ENCODE measurements at places on chromosomes 2 and 18.

DNA sequence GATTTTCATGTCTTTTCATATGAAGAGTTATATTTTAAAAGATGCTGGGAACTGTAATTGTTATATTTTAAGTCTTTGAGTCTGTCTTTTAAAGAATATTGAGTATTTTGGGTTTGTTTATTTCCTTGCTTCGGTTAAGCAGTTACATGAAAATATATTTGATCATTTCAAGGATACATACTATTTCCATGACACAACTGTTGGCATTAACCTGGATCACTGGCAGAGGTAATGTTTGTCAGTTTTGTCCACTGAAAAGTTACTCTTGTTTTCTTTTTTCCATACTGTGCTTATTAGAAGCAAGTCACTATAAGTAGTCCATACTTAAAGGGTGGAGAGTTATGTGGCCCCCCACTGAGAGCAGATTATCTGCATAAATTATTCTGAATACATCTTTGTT, 1142.0 kb upstream of the TMEFF2 start:
- no peak for DNase-seq

DNA sequence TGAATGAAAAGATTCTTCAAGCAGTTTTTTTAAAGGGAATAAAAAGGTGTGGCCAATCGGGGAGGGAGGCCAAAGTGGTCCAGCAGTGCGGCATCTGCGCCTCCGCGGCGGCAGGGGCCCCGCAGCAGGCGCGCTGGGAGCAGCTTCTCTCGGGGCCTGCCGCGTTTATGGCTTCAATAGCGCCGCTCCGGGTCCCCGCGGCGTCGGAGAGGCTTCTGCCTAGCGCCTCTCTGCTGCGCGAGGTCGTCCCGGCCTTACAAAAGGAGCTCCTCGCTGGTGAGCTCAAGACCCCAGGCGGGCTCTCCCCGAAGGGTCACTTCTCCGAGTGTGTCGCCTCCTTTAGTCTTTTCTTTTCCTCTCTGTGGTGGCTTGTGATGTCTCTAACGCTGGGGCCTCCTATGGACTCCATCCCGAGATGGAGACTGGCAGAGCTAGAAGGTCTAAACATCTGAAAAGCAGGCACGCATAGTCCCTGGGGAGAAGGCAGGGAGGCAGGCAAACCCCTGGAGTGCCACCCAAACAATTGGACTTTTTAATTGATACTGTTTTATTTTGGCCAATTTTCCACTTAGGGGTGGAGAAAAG, 67.1 kb downstream of the SUMO1 start:
- peak; percentile 58 for DNase-seq

DNA sequence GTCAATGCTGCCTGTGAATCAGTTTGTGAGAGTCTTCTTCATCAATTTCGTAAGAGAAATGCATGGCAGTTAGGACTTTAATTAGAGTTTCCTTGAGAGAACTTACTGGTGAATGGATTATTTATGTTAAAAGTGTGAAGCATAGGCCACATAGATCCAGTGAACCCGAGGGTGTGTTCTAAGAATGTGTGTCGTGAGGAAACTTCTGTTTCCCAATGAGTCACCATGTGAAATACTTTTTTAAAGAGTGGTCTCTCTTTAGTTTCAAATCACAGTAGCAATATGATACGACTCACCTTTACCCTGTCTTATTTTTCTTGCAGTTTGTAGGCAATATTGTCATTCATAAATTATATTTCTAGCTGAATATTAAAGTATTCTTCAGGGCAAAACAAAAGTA, 18.5 kb downstream of the THSD7B start:
- no peak for DNase-seq

DNA sequence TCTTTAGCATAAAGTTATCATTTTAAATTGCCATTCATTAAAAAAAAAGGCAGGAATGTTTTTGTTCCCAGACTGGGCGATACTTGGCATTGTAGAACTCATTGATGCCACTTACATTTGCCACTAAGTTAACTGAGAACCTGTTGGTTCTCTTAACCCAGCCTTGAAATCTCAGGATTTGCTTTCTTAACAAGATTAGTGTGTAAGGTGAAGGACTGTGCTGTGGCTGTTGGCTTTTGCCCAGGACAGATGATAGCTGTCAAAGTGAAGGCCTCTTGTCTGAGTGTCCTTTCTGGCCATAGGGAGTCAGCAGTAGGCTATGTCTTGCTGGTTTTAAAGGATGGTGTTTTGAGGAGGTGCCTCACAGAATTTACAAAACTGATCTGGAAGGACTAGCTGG, 2.6 kb downstream of the DPYSL5 start:
- DNase-seq, result no peak

- DNase-seq, result no peak
Measured at GRCh38 chr2:200239216-200239615, 67.3 kb upstream of the SPATS2L start.

DNA sequence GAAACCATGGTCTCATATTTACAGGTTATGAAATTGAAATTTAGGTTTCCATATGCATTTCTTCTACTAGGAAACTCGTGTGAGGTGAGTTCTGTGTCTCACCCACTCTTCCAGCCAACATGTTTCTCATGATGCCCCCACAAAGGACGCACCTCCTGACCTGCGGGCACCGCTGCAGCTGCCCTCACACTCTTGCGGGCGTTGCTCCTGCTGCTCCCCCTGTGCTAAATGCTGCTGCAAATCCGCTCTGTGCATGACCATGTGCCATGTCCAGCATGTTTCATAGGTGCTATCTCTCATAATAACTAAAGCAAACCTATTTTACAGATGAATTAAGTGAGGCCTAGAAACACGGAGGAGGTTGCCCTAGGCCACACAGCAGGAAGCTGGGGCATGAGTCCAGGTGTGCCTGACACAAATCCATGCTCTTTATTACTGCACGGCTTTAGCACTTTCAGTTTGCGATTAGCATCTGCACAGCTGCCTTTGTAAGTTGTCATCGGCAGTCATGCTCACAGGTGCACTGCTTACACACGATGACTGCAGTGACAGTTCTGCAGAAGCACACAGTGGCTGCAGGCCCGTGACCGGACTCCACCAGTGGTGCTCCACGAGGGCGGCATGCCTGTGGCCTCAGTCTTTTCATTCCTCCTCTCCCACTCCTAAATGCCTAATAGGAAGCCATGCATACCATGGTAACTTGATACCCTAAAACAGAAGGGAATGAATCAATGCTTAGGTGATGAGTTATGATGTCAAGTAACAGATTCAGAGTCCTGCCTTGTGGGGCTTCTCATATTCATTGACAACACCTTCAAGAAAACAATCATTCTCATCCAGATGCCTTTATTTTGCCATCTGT, 14.9 kb upstream of the GALR1 start:
- DNase-seq, result no peak

DNA sequence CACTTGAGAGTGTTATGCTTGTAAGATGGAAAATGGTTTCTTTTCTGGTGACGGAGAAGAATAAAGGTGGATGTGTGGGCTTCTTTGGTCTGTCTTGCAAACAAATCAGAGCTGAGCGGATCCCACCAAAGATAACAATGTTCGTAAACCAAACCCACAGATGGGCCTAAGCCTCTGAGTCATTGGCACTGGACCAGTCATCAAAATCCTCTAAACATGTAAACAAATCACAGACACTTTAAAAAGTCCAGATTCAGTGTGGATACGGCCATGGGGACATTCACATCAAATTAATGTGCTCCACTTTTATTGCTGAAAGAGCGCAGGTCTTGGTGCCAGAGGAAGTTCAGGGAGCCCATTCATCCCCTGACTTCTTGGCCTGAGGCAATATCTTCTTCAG, 60.5 kb upstream of the TMEM200C start:
- no peak for DNase-seq

- no peak for DNase-seq
Measured at GRCh38 chr2:123606631-123607030, 418.5 kb upstream of the CNTNAP5 start.

DNA sequence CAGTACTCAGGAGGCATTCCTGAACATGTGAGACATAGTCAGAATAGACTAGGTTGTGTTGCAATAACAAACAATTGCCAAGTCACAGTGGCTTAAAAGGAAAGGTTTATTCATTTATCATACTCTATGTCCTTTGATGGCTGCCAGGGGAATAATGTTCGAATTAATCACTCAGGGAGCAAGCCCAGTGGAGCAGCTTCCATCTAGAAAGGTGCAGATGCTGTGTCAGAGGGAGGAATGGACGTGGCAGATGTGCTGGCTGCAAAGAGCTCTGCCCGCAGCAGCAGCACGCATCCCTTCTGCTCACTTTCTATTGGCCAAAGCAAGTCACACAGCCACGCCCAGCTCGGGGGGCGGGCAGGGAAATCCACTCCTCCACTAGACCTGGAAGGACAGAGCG, 105.9 kb upstream of the AQP4 start:
- no peak for DNase-seq

- no peak for DNase-seq
Measured at GRCh38 chr2:182717816-182718215, 1.8 kb downstream of the DNAJC10 start.

DNA sequence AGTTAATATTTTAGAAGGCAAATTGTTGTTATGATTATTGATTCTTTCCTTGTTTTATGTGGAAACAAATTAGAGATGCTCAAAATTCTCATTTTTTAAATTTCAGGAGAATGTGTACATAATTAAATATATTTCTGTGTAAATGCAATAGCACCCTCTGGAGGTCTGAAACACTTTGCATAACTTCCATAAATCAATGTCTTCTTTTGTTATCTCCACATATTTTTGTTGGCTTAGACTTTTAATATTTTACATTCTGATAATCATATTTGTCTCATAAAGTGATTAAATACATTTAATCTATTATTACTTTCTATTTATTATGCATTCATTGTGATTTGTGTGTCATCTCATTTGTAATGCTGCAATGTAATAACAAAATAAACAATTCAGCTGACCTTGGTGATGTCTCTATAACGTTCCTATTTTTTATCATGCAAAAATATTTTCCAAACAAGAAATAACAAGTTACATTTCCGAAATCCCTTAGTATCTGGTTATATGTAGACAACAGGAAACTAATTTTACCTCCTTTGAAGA, 201.8 kb upstream of the GALNT5 start:
- no peak for DNase-seq

DNA sequence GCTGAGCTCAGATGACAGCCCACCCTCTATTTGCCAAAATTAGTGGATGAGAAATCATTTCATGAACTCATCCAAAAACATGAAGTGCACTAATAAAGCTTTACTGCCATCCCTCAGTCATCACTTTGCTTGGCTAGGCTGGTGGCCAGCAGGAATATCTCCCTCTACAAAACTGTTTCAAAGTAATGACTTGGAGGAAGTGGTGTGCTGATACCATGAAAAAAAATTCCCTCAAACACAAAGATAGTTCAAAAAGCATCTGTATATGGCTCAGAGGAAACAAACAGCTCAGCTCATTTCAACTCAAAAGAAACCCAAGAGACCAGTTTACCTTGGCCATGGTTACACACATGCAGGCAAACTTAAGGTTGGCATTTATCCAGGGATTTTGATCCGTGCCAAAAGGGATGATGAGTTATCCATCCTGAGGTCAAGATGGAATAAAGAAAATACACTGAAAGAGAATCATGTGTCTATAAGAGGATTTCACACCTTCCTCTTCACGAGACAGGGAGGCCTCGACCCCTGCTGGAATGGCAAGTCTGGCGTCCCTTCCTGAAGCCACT, 18.4 kb upstream of the WIPF1 start:
- no peak for DNase-seq

DNA sequence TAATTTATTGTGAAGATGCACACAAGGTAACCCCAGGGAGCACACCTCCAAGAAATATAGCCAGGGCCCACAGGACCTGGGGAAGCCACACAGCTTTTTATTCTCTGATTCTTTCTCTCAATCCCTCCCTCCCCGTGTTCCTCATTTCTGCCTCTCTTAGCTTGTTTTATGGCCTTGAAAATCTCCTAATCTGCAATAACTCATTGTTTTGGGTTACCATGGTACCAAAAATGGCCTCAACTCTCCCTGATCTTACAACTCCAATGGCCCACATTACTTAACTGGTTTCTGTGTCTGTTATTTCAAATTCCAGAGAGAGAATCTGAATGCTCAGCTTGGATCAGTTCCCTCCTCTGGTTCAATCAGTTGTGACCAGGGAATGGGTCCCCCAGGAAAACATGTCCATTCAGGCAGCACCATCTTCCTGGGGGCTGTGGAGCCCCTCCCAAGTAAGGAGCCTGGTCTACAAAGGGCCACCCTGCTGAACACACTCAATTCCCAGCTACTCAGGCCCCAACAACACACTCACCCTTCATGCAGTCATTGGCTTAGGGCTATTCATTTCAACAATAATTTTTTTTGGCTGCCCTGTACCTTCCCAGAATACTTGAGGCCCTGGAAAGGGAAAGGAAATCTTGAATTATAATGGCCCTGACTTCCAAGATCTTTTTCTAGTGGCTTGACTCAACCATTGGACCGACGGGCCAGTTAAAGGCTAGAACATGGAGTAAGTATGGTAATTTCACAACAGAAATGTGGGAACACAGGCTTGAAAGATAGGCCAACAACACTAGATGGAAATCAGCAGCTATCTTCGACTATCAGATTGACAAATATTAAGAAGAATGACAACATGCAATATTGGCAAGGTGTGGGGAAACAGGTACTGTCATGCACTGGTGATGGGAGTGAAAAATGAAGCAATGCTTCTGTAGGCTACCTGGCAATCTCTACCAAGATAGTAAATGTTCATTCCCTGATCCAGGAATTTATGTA, 41.6 kb upstream of the ST3GAL5 start:
- DNase-seq, result no peak

GRCh38 chr2:147698166-147698565, 146.7 kb upstream of the ACVR2A start:
- no peak for DNase-seq

- no peak for DNase-seq
Measured at GRCh38 chr2:120949957-120950590, 214.4 kb downstream of the GLI2 start.

GRCh38 chr2:239596253-239596652, 195.4 kb upstream of the HDAC4 start:
- peak; percentile 36 for DNase-seq

- no peak for DNase-seq
Measured at GRCh38 chr2:104444392-104444791, 409.5 kb upstream of the POU3F3 start.

- no peak for DNase-seq
Measured at GRCh38 chr18:52869349-52869923, 529.4 kb downstream of the DCC start.

DNA sequence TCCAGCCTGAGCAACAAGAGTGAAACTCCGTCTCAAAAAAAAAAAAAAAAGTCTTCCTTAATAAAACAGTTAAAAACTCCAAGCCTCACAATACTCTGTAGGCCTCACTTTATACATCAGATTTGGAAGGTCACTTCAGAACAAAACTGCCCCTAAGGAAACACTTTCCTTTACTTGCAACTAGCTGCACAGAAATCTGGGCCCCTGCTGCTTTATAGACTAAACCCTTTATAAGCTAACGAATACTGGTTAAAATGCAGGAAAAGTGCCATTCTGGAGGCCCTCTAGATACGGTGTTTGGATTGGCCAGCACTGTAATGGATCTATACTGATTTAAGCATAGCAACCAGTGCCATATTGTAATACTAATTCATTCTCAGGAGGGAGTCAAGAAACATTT, 1.5 kb downstream of the ABHD1 start:
- no peak for DNase-seq

GRCh38 chr2:134252092-134252750, 1.7 kb upstream of the MGAT5 start:
- no peak for DNase-seq
